Fibroblast of mammary gland (primary cell): ENCODE measurements at places on chromosomes 2 and 18.

- no peak for DNase-seq
Observed at GRCh38 chr2:121866789-121867188, 111.3 kb downstream of the TSN start.

- DNase-seq, result no peak
Observed at GRCh38 chr18:2087877-2088673, 483.2 kb downstream of the METTL4 start.

DNA sequence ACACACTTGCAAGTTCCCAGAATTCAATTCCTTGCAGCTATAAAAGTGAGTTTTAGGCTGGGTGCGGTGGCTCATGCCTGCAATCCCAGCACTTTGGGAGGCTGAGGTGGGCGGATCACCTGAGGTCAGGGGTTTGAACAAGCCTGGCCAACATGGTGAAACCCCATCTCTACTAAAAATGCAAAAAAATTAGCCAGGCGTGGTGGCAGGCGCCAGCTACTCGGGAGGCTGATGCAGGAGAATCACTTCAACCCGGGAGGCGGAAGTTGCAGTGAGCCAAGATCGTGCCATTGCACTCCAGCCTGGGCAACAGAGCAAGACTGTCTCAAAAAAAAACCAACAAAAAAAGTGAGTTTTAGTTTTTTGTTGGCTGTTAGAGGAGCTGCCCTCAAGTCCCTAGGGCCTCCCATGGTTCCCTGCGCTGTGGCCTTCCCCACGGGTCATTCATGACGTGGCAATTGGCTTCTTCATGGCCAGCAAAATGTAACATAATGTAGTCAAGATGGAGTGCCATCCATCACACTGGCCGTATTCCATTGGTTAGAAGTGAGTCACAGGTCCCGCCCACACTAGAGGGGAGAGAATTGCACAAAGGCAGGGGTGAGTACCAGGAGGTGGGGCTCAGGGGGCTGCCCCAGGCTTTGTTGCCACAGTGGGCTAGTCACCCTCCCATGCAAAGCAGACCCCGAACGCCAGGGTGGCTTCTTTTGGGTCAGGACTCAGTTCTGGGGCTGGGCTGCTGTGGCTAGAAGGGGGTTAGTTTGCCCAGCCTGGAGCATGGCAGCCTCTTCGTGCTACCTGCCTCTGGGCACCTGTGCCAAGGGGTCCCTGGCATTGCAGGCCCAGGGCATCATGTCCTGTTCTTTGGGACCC is 37.7 kb upstream of the INHBB start:
- peak; percentile 62 for DNase-seq

DNA sequence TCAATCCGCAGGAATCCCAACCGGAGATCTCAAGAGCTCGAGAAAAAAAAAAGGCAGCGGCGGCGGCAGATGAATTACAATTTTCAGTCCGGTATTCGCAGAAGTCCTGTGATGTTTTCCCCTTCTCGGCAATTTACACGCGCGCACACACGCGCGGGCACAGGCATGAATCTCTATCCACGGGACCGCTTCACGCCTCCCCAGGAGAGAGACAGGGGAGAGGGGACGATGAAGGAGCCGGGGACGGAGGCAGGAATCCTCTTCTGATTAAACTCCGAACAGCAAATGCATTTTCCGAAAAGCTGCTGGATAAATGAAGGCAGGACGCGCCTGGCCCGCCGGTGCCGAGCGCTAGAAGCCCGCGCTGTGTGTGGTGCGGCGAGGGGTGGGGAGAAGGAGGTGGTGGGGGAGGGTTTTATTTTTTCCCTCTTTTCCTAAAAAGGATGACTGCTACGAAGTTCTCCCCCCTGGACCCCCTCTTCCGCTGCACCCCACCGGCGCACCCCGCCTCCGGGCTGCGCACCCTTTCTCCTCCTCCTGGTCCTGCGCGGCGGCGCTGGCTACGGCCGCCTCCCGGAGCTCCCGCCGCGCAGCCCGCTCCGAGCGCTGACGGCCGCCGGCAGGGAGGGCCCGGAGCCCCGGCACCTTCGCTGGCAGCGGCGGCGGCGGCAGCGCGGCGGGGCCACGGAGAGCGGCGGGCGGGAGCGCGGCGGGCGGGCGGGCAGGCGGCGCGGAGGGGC is at the start of gene BCL2:
Gene BCL2, minus strand, starts transcription at position 387 of the 740 bp plus-strand sequence.
- peak; percentile 36 for DNase-seq

GRCh38 chr2:7530001-7530400 is 612.8 kb downstream of the RNF144A start:
- DNase-seq, result peak; percentile 35

DNA sequence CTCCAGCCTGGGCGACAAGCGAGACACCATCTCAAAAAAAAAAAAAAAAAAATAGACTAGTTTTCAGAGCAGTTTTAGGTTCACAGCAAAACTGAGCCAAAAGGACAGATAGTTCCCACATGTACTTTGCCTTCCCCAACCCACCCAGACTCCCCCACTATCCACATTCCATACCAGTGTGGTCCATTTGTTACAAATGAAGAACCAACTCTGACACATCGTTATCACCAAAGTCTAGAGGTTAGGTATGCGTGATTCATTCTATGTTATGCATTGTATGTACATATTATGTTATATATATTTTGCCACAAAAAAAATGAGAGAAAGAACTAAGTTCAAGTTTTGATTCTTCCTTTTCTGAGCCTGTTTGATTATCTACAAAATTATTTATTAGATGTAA is 3.5 kb downstream of the DUSP11 start:
- DNase-seq, result no peak
